Hypothalamus (tissue), 51 donors: ENCODE measurements at places on chromosomes 7 and 10.

DNA sequence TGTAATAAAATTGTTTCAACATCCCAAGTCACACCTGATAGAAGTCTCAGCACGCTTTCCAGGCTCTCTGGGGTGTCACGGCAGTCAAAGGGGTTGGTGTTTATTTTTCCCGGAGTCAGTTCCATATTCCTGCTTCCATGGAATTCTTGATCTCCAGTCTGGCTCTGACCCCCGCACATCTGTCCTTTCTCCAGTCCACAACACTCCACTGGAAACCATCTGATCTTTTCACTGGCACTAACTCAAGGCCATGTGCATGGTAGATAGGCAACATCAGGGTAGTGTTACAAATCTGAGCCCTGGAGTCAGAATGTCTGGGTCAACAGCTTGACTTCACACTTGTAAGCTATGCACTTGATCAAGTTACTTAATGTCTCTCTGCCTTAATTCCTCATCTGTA, 176.2 kb downstream of the WDR11 start:
- DNase-seq = no peak

GRCh38 chr10:11454160-11454559, 157.3 kb downstream of the USP6NL start:
- no peak for DNase-seq

DNA sequence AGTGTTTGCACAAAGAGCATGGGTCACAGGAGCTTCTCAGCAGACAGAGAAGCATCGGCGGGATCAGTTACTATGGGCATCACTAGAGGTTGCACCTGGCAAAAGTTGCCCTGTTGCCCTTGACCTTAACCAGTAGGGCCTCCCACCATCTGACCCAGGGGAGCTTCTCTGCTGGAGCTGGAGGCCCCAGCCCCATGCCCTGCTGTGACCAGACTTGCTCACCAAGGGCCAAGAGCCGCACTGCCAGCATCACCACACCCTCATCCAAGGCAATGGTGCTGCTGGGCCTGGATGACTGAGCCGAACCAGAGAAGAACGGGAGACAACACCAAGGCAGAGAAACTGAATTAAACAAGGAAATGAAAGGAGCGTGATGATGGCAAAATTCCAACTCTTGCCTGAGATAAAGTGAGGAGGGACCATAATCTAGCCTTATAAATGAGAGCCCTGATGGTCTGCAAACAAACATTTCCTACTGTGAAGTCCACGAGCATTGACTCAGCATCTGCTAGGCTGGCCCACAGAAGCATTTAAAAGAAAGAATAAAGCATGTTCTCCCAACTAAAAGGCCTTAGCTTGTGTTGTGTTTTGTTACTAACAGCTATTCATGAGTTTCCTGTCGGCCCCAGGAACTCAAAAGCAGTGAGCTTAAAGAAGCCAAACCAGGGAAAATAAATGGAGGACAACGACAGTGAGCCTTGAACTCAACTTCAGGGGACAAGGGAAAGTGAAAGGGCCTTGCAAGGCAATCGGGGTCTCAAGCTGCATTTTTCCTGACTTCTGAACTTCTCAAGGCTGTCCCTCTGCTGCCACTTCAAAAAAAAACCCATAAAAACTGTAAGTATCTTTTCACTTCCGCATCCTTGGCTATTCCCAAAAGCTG, 60.4 kb downstream of the AFAP1L2 start:
- no peak for DNase-seq

DNA sequence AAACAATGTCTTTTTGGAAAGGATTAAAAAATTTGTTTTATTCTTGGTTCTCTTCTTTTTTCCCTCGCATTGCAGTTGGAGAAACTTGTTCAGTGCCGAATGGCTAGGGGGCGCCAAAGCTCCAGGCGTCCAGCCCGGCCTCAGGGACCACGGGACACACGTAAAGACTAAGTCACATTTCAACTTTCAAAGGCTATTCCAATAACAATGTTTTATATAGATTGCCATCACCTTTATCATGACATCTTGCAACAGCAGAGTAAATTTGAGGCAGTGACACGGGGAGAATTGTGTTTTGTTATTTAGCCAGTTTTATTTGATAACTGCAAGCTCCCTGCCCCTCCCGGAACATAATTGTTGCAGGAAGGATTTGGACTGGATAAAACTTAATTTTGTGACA, 2.2 kb upstream of the IGFBP3 start:
- peak; percentile 43 for DNase-seq

GRCh38 chr10:1267568-1267967, 211.4 kb downstream of the WDR37 start:
- DNase-seq = no peak

- no peak for DNase-seq
These were observed 143.0 kb downstream of the RSU1 start for GRCh38 chr10:16674147-16674703.

GRCh38 chr10:43843321-43844101, 194.8 kb upstream of the ZNF32 start:
- no peak for DNase-seq

GRCh38 chr7:37494926-37495325, 46.3 kb upstream of the ELMO1 start:
- no peak for DNase-seq

DNA sequence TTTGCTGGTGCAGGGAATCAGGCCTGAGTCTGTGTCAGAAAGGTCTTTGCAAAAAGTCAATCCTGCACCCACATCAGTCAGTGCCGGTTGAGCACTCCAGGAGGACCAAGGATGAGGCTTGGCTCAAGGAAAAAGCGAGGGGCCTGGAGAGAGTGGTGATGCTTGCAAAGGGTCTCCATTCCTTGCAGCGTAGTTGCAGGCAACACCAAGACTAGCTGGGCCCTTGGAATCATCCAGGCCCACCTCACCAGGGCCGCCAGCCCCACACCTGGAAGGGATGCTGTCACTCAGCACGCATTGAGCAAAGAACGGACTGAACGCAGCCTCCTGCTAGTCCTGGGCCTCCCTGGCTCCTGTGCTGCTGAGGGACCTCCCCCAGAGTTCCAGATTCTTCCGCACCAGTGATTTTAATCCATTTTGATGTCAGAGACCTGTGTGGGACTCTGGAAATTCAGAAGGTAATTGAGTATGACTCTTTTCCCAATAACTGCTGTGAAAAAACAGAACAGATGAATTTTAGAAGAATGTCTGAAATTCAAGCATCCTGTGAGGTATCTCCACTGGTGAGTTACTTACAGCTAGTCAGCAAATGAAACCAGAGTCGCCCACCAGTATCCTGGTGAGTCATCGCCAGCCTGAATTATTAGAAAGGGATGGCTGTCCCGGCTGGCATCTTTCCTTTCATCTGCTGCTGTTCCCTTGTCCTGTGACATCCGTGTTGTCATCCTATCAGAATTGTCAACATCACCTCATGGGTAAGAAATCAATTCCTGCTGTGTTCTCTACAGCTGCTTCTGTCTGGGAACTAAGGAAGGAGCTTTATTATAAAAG, 150.8 kb upstream of the NPS start:
- DNase-seq = no peak

DNA sequence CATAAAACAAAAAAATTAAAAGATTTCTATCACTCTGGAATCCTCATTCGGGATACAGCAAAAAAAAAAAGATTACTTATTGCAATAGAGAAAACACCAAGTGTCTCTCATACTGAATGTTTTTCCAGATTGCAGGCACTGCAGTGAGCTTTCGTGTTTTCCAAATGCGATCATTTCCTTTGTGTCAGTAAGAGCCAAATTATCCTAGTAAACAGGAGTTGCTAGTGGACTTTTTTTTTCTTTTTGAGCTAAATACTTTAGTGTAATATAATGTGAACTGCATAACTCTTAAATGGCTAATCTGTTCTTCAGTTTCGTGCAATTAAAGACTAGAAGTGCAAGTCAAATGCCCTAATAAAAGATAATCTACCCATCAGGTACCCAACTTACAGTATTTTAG, 44.4 kb upstream of the TOMM7 start:
- no peak for DNase-seq

DNA sequence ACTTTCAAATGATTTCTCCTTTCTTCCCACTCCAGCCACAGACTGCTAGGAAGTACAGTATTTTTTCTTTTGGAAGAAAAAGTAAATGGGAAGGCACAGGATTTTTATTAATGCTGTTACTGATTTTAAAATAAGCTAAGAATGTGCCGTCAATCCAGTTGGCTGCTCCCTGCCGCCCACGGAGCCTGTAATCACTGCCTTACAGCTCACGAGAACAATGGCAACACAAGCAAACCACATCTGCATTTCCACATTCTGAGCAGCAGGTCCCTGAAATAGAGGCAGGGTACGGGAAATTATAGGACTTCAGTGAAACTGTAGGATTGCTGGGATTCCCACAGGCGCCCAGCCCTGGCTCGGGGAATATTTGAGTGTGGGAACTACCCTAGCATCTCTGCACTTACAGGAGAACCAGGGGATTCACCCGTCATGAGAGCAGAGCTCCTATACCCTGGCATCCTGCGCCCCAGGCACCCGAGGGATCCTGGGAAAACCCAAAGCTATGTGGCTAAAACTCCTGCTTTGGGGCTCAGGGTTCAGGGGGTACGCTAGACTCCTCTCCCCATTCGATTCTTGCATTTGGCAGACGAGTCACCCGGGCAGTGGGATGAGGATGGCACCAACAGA, 72.9 kb upstream of the TNS3 start:
- no peak for DNase-seq

GRCh38 chr10:12949248-12949647, 52.3 kb downstream of the CCDC3 start:
- no peak for DNase-seq

DNA sequence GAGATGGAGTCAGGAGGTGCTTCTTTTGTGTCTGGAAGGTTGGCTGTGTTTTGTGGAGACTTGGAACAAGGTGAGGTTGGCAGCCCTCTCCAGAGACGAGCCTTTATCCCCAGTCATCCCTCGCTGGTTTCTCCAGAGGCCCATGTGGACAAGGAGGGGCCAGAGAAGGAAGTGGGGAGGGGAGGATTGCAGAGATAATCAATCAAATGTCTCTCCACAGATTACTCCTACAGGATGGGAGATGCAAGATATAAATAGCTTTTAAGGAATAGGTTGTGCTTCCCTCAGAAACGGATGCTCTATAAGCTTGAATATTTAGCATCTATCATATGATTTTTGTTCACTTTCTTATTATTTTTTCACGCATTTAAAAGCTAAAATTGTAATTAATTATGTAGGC, 70.4 kb upstream of the VWDE start:
- no peak for DNase-seq

- DNase-seq = no peak
These were observed 226.3 kb downstream of the GLI3 start for GRCh38 chr7:42010751-42011150.

GRCh38 chr10:125094806-125095205, 65.6 kb downstream of the CTBP2 start:
- DNase-seq = no peak

- DNase-seq = no peak
These were observed 1107.2 kb downstream of the NRG3 start for GRCh38 chr10:82982110-82982608.

- DNase-seq = no peak
These were observed 49.9 kb downstream of the SCIN start for GRCh38 chr7:12620371-12620770.

DNA sequence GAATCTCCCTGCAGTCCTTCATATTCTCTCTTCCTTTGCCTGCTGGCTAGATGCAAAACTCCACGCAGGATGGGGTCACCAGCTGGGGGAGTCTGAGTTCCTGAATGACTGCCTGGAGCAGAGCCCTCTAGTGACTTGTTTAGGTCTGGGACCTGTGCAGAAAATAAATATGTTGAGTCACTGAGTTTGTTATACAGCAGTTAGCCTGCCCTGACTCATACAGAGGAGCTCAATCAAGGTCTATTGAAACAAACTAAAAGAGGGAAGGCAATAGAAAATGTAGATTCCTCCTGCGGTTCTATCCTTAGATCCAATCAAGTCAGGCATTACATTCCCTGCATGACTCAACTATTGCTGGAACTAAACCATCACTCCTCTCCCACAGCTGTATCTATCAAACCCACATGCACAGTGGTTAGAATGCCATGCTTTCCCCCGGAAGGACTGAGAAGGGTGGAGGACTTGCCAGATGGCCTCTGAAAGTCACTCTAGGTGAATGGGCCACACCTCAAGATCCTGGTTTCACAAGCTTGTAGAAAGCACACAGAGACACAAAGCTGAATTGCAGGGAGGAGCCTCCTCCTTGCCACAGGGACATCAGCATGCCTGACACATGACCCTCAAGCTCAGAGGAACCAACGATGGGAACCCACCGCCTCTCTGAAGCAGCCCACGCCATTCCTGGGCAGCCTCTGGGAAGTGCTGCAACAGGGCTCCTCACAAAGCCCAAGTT, 73.9 kb downstream of the SH3PXD2A start:
- DNase-seq = no peak

- DNase-seq = no peak
These were observed 81.0 kb downstream of the EBF3 start for GRCh38 chr10:129883029-129883428.
